ELR (cell line): ENCODE measurements at places on chromosomes 6 and 20.

GRCh38 chr6:112636650-112637262, 289.6 kb downstream of the RFPL4B start:
- DNase-seq = peak; percentile 69

GRCh38 chr20:17560344-17561074, 9.4 kb upstream of the DSTN start:
- peak; percentile 30 for DNase-seq

DNA sequence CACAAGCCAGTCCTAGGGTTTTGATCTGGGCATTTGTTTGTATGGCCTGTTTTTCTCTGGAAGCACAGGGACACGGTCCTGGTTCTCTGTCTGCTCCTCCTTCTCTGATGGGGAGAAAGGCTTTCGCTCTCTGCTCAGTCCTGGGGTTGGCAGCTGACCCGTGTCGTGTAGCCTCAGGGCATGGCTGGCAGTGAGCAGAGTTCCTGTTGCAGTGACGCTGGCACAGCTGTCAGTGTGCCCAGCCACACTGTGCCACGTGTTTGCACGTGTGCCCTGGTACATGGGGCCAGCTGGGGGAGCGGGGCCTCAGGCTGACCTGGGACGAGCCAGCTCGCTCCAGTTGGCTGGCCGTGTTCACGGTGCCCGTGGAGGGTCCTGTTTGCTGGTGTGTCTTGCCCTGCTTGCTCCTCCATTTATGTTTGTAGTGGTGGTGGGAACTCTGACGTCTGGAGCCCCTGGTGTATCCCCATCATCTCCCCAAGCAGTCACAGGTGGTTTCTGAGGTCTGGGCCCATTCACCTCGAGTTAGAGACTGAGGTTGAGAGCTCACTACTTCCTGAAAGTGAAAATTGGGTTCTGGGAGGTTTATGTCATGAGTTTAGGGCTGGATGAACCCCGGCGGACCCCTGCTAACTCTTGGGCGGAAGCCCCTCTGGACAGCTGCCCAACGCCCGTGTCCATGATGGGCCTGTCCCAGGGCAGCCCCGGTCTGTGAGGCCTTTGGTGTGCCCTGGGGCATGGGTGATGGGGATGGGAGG, 10.2 kb upstream of the DNAJC5 start:
- DNase-seq = no peak

- DNase-seq = no peak
Measured at GRCh38 chr6:167925026-167925425, 72.4 kb upstream of the KIF25 start.

DNA sequence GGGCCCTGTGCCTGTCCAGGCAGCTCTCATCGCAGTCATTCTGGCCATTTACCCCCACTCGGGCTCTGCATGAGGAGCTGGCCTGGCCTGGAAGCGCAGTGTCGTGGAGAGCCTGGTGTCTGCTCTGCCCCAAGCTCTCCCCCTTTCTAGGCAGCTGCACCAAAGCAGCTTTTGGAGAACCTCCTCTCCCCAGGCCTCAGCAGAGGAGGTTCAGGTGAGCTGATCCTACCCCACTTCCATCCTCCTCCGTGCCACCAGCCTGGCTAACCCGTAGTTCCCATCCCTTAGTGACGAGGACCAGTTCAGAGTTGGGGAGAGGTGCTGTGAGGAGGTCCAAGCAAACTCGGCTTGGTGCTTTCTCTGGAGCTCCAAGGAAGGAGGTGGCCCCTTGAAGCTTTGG, 30.5 kb upstream of the PHACTR3 start:
- no peak for DNase-seq
